Liver (tissue), 10 donors: ENCODE measurements at places on chromosomes 1 and 21. TPM values are rescaled to one million over a fixed set of nuclear protein-coding genes. Genes with fewer than 3 reads are reported as not detected.
A peak's percentile ranks its signal among the peaks of the same experiment; 100 is the strongest.

The COL18A1 gene
- total RNA-seq, result 209 TPM

The LAD1 gene
- total RNA-seq, result 3.4 TPM

GRCh38 chr1:87673309-87673708, 344.6 kb downstream of the LMO4 start:
- no peak for DNase-seq

DNA sequence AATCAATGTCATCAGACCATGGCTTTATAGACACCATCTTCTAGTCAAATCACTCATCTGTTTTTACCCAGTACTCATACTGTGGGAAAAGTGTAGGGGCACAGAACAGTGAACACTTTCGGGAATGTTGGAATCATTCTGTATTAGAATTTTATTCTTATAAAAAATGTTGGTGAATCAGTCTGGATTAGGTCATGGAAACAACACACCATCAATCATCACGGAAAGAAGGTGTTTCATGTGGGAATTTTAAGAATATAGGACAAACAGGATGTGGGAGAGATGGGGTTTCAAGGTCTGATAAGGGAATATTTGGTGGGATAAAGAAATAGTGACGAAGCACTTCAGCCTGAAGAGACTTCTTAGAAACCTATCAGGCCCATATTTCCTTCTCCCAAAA, 17.3 kb downstream of the GBP1 start:
- DNase-seq, result no peak

GRCh38 chr1:181021811-181022434, 747 bp downstream of the STX6 start:
- peak; percentile 66 for DNase-seq

DNA sequence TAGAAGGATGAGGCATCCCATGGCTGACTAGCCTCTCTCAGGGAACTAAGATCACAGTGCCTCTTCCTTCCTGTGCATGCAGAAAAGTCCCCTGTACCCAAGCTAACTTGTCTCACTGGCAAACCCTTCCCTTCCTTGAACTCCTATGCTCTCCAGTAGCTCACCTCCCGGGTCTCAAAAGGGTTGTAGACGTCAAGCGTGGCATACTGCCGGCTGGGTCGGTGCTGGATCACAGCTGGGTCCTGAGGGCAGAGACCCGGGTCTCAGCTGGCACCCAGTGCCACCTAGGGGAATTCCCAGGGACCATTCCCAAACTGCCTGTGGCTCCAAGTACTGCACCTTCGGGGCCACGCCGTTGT, 688 bp downstream of the SCAMP3 start:
- DNase-seq, result no peak

- no peak for DNase-seq
Observed at GRCh38 chr1:231395076-231395997, 26.8 kb downstream of the EGLN1 start.

GRCh38 chr1:67689267-67690017, 4.4 kb downstream of the GADD45A start:
- DNase-seq, result no peak

- DNase-seq, result no peak
Observed at GRCh38 chr1:145711213-145711651, 4.1 kb upstream of the PDZK1 start.
